ENCODE measurements at places on chromosomes 4 and X.
A peak's percentile ranks its signal among the peaks of the same experiment; 100 is the strongest.

DNA sequence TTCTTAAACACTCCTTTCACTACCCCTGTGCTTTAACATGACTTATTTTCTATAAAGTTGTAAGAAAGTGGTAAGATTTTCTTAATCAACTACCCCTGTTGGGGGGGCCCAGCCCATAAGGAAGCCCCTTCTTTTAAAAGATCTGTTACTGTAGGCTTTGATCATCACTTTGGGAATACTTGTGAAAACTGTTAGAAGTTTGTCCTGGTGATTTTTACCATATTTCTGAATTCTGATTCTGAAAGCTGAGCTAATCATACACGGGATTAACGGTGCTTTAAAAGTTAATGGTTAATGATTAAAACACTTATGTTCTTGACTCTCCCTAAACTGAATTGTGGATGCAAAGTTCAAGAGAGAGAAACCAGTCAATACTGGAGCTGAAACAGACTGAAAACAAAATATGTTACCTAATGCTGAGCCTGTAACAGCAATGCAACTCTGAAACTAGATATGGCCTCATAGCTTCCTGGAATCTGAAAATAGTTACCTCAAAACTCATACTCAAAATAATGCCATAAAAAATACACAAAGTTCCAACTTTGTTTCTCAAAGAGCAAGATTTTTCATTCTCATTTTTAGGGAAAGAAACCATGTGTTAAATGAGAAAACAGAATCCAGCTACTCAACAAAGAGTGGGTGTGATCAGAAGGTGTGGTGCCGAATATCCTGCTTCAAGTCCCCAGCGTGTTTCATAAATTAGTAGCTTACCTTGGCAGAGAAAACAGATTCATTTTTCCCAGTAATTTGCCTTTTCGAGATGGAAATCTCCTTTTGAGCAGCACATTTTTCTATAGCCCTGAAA, 31.6 kb downstream of the ADH7 start:
- no peak for DNase-seq

DNA sequence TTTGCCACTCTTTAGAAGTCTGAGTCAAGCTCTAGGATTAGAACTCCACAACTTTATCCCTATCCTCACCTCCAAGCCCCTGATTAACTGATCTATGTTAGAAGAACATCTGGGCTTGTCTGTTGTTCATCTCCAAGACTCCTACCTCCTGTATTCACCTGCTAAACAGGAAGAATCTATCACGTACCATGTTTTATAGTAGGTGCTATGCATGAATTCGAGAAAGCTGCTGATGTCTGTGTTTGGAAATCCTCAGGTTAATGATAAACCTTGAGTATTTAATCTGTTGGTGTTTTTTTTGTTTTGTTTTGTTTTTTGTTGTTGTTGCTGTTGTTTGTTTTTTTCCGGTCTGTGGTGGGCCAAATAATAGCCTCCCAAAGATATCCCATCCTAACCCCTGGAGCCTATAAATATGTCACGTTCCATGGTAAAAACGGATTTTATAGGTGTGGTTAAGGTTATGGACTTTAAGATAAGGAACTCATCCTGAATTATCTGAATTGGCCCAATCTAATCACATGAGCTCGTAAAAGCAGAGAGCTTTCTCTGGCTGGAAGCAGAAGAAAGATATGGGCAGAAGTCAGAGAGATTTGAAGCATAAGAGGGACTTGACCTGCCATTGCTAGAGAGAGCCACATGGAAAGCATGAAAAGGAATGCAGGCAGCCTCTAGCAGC, 101.2 kb upstream of the DUSP21 start:
- no peak for DNase-seq

GRCh38 chr4:26150948-26151347, 169.9 kb upstream of the RBPJ start:
- DNase-seq = peak; percentile 94

- DNase-seq = peak; percentile 78
These were observed 606.9 kb downstream of the RPA4 start for GRCh38 chrX:97490656-97491055.

DNA sequence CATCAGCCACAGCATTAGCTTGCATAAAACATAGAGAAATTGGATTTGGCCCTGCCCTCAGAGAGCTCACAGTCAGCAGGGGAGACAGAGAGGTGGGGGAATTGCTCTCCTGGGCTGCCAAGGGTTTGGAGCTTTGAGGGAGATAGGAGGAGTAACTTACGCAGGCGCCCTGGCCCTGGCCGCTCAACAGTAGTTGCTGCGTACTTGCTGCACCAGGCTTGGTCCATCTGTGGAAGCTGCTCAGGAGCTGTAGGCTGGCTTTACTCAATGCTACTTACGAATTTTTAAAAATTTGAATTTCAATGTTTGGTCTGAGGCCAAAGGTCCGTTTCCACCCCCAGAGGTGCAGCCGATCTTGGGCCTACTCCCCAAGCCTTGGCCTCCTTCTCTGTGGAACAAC, 83.3 kb downstream of the CPZ start:
- DNase-seq = no peak

GRCh38 chr4:172725581-172725980, 443.0 kb upstream of the GALNT7 start:
- DNase-seq = no peak

DNA sequence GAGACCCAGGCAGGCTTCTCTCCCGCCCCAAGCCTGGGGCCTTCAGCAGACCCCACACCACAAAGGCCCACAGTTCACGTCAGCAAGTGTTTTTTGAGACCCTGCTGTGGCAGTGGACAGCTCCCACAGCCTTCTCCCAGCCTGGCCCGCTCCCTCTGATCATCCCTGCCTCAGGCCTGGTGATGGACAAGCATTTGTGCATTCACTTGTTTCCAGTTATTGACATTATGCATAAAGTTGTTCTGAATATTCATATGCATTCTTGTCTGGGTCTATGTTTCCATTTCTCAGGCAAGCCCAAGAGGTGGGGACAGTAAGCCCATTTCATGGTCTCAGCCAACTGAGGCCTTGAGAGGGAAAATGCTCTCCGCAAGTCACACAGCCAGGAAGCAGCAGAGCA, 14.7 kb downstream of the TRO start:
- DNase-seq = no peak

DNA sequence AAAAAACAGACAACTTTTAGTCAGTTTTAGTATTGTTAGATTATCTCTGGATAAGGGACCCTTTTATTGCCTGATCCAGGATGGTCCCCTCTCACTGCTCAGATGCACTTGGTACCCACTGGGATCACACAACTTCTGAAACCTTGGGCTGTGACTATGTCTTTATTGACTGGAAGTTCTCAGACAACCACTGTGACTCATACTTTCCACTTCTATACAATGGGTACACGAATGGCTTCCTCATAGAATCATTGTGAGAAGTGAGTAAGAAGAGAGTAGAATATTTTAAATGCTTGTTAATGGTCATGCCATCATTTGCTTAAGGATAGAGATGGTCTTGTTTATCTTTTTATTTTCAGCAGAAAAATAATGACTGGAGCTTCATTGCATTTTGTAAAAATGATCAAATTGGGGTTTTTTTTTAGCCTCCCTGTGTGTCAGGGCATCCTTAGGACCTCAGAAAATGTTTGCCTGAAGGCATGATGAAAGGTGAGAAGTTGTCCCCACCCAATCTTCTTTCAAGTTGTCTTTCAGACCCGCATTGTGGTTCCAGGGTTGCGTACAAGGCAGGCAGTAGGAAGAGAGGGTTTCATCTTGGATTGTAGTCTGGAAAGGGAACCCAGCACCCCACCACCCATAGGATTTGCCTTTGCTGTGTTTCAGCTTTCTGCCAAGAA, 115.1 kb downstream of the CPEB2 start:
- DNase-seq = peak; percentile 7

DNA sequence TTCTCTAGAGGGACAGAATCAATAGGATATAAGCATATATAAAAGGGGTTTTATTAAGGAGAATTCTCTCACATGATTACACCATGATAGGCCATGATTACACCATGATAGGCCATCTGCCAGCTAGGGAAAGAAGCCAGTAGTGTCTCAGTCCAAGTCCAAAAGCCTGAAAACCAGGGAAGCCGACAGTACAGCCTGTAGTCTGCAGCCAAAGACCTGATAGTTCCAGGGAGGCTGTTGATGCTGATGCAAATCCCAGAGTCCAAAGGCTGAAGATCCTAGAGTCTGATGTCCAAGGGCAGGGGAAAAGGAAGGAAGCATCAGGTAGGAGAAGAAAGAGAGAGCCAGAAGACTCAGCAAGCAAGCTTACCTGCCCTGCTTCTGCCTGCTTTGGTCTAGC, 411.3 kb upstream of the EMCN start:
- DNase-seq = no peak

- DNase-seq = no peak
These were observed 1.3 kb downstream of the PKD2 start for GRCh38 chr4:88008743-88009171.

- DNase-seq = no peak
These were observed 59.2 kb downstream of the RGS12 start for GRCh38 chr4:3351997-3352396.

- DNase-seq = no peak
These were observed 31.2 kb downstream of the LRBA start for GRCh38 chr4:150983851-150984250.

DNA sequence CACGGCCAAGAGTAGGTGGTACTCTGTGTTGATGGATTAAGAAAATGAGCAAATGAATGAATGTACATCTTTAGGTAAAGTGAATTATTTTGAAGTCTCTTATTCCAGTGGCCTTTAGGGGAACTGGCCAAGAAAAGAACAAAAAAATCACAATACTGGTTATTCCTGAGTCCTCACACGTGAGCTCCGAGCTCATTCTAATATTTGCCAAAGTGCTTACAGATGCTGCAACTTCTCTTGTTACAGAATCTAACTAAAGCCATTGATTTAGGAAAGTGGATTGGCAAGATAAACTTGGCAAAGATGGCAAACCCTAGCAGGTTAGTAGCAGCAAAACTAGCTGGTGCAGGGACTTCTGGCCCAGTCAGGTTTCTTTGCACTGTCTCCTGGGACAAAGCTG, 37.6 kb downstream of the IDS start:
- DNase-seq = no peak

DNA sequence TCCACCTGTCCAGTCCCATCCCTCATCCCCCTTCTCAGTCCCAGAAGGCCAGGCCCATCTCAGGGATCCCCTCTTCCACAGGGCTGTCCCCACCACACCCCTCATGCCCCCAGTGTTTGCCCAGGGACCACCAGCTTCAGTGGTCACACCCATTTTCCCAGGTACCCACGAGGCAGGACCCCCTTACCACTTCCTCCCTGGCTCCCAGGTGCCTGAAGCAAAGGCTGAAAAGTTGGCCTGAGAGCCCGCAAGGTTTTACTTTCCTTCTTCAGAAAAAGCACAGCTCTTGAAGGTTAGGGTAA, 7.8 kb downstream of the TMEM271 start:
- DNase-seq = no peak

DNA sequence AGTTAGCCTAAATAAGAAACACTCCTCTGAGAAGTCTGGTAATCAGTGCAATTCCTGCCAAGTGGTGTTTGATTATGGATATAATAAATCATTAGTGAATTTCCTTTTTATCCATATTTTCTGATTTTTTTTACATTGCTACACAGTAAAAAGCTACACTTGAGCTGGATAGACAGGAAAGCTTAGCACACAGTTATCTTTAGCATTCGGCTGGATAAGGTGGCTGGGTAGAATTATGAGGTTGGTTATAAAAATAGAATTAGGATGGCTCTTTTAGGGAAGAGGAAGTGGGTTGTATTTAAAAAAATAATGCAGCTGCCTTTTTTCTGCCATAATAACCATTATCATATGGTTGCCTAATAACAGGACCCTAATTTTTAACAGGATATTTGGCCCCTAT, 460.6 kb downstream of the NAF1 start:
- peak; percentile 69 for DNase-seq

GRCh38 chrX:131613260-131613659, 69.4 kb downstream of the OR13H1 start:
- DNase-seq = no peak

DNA sequence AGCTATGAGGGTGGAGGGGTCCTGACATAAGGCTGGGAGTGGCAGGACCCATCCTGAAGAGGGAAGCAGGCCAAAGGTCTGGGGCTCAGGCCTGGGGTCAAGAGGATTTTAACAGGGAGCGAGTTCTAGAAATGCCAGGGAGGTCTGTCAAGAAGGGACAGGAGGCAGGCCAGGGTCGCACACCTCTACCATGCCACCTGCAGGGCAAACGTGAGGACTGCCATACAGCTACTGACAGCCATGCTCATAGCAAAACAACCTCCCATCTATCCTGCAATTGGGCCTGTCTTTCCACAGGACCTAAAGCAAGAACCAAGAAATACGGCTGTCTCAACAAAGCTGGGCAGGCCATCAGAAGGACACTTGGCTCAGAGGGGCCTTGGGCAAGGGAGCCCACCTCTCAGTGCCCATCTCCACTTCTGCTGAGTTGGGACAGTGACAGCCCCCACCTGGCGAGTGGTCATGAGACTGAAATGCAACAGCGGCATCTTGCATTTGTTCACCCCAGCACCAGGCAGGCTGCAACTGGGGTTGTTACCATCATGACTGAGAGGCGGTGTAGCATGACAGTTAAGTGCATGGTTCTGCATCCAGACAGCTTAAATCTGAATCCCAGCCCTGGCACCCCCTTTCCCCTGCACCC, 92.7 kb downstream of the WFS1 start:
- no peak for DNase-seq

GRCh38 chrX:106959901-106960300, 39.7 kb downstream of the CLDN2 start:
- DNase-seq = peak; percentile 0

GRCh38 chr4:115923152-115923551, 809.7 kb upstream of the NDST4 start:
- no peak for DNase-seq

GRCh38 chr4:121814756-121815155, 8.9 kb downstream of the CCNA2 start:
- DNase-seq = no peak

DNA sequence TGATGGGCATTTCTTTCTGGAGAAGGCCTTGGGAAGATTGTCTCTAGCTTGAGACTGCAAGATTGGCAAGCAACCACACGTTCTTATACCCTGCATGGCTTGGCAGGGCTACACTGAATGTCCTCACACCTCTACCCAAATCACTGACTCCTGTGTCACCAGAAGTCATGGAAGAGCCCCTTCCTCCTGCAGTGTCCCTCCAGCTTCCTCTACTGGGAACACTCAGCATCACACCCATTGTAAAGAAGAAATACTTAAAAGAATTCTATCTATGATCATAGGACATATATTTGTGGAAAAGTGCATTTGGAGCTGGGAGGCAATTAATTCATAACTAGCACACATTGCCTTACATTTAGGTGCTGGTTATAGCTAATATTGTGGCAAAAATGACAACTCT, 113.1 kb downstream of the CCSER1 start:
- no peak for DNase-seq

DNA sequence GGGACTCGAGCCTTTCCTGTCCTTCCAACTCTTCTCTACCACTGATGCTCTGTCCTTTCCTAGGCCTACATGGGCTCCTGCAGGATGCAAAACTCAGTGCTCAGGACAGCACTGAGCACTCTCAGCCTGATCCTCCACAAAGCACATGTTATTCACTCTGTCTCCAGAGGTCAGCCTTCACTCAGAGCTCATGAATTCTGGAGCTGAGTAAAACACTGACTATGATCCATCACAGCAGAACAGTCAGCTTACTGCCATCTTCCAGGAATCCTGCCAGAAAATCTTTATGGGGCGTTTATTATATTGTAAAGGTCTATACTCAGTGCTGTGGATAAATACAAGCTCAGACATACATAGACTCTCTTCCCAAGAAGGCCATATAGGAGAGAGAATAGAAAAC, 121.5 kb upstream of the CPEB2 start:
- DNase-seq = no peak

All from MV-4-11 (cell line).